Cortex of kidney (tissue), 1 donor: ENCODE measurements at places on chromosomes 5 and 9.

- DNase-seq = no peak
These were observed 348.8 kb downstream of the SPATA31D1 start for GRCh38 chr9:82337351-82337750.

- DNase-seq = no peak
These were observed 97.7 kb upstream of the ANKRD55 start for GRCh38 chr5:56330806-56331205.

GRCh38 chr5:10532421-10532820 lies 31.4 kb upstream of the ANKRD33B start:
- no peak for DNase-seq

DNA sequence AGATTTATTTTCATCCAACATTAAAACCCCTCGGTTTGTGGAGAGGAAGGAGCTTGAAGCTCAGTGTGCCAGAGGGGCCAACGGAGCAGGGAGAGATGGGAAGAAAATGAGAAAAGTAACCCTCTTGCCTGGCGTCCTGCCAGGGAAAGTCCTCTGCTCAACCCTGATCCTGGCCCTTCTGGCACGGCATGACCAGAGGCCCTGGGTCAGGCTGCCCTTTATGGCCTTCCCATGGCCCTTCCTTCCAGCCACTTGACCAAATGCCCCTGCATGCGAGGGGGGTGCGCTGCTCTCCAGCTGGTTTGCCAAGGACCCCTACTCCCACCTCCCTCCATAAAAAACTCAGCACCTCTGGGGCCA lies 43.8 kb downstream of the SPRY4 start:
- DNase-seq = no peak

DNA sequence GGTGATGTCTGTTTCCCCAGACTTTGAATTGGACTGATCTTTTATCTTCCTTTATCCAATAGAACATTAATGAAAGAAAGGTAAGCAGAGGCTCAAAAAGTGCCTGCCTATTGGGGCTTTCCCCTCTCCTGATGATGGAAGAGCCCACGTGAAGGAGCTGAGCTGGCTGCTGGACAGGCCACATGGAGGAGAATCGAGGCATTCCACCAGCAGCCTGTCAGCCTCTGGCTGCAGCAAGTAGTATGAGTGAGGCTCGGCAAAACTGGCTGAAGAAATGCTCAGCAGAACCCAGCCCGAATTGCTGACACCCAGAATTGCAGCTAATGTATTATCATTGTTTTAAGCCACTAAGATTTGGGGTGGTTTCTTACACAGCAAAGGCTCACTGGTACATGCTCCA lies 66.5 kb upstream of the STC2 start:
- no peak for DNase-seq

GRCh38 chr5:149153751-149154610 lies 12.7 kb downstream of the ABLIM3 start:
- no peak for DNase-seq

DNA sequence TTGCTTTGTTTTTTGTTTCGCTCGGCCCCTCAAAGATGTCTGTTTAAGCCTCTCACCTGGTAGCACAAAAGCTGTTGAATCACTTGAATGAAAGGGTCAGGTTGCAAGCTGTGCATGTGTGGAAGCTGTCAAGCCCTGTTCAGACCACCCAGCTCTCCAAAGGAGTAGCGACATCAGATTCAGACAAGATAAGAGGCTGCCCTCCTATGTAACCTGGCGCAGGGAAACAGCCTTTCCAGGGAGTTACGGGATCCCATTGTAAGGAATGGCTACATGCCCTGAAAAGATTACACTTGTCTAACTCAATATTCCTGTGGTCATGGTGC lies 2.9 kb downstream of the FREM1 start:
- no peak for DNase-seq

DNA sequence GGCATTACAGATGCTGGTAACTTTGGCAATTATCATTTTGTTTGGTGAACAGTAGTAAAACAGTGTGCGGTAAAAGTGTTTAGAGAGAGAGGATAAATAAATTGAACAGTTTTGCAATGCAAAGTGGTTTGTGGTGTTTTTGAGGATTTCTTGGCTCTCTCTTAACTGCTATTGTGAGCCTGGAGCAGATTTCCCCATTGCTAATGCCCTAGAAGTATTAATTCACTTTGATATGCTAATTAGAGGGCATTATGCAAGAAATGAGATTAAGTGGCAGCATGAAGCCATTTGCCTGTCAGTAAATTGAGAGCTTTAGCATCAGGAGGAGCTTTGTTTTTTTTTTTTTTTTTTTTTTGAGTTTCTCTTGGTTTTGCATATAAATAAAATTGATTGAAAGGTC lies 8.2 kb downstream of the PBX3 start:
- no peak for DNase-seq

DNA sequence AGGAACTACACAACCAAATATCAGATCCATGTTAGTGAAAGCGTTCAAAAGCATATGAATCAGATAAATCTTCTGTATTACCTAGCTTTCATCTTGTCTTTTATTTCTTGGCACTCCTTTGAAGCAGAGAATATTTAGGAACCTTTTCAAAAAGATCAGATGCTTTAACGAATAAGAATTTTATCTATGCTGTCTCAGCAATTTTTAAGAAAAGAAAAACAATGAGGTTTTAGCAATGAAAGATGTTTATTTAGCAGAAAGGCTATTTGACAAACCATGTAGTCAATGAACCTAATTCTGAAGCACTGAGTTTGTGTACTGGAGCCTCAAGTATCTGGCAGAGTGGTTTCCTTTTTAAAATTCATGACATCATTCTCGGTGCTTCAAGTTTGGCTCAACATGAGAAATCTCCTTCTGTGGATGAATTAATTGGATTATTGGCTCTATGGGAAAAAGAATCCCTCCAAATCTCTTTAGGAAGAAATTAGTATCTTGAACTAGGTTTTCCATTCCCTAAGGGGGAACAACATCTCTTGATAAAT lies 534.7 kb downstream of the CAAP1 start:
- DNase-seq = no peak

DNA sequence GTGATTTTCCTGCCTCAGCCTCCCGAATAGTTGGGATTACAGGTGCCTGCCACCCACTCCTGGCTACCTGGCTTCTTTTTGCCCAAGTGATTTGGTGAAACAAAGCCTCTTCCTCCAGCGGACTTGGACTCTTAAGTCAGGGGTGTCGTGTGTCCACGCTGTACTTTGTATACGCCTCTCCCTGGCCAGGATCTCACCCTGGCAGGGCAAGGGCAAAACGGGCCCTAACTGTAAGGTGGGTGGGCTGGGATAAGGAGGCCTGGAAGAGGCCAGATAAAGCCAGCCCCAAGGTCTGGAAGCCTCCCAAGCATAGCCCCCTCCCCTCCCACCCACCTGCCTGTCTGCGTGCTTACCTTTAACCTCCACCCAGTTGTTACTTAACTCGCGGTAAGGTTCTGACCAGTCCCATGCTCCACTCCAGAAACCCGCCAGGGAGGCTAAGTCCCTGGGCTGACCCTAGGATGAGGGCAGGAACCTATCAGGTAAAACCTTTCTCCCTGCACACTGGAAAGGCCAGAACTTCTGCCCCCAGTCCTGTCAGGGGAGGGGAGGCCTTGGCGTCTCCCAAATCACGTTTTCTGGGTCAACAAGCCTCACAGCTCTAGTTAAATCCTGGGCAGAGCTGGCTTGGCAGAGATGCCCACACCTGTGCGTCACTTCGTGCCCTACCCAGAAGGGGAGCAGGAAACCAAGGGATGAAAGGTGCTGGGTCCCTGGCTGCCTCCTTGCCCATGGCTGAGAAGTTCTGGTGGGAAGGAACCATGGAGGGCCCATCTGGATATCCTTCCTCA lies 8.4 kb downstream of the CDK9 start:
- DNase-seq = no peak

- no peak for DNase-seq
These were observed 115.8 kb downstream of the NUDT12 start for GRCh38 chr5:103446813-103447212.

- DNase-seq = no peak
These were observed 3.4 kb upstream of the RHOBTB3 start for GRCh38 chr5:95727764-95728191.

- no peak for DNase-seq
These were observed 1.6 kb downstream of the TSLP start for GRCh38 chr5:111072949-111073682.
